ENCODE measurements at places on chromosomes 11 and 22.

GRCh38 chr22:44952863-44953746 lies 56.7 kb downstream of the PHF21B start:
- no peak for DNase-seq

- no peak for DNase-seq
Observed at GRCh38 chr22:42368379-42369249, 63.6 kb downstream of the NFAM1 start.

DNA sequence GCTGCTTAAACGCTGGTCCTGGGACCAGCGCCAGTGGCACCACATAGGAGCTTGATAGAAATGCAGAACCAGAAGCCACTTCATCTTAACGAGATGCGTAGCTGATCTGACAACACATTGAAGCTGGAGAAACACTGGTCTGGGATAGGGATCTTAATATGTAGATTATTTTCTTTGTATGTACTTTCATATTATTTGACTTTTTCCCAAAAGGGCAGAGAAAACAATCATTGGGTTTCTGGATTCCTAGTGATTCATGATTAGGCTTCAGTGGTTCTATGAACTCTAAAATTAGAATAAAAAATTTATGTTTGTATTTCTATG lies 12.3 kb downstream of the MPEG1 start:
- DNase-seq: no peak

DNA sequence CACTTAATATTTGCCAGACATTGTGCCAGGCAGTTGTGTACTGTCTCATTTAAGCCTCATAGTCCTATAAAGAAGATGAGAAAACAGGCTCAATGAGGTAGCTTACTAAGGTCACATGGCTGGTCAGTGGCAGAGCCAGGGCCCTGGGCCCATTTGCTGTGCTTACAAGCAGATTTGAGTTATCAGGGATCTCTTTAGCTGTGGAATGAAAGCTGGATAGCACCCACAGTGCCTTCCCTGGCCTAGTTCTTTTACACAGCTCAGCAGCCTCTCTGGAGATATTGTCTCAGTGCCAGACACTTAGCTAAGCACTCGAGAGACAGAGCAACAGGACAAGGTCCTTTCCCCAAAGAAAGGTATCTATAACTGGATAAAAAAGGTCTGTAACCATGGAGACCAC lies 6.1 kb downstream of the TMEM86A start:
- DNase-seq: no peak

DNA sequence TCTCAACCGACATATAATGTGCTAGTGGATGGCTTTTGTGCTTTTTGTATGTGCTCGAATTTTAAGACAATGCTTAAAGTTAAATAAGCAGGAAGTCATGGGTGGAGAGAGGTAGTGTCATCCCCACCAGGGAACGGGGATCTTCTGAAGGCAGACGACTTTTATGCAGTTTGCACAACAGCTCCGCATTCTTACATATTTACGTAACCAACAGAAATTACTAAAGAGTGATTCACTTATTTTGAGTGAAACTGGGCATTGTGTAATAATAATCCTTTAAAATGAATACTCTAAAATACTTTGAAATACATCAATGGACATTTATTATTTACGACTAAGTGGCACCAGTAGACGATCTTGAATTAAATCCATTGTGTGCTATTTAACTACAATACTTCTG lies 305.1 kb downstream of the CNTN5 start:
- no peak for DNase-seq

DNA sequence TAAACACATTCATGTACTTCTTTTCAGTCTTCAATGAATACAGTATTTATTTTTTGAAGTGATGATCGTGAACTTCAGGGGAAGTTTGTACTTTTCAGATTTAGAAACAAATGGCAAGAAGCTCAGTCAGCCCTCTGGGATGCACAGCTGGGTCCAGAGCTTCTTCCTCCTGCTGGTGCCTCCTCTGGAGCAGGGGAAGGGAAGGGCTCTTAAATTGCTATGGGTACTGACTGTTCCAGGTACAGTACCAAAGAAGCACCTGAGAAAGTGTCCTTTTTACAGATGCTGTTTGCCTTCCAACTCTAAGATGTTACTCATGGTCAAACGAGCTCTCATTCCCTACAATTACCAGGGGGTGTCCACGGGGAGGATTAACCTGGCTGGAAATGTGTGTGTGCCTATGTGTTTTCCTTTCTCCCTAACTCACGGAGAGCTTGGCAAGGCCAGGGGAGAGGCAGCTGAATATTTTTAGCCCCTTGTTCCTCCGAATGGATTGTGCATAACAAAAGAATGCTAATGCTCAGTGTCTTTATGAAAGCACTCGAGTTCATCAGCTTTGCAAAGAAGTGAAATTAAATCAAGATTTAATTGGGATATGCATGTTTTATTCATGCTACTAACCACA lies 313.7 kb upstream of the CADM1 start:
- DNase-seq: no peak

DNA sequence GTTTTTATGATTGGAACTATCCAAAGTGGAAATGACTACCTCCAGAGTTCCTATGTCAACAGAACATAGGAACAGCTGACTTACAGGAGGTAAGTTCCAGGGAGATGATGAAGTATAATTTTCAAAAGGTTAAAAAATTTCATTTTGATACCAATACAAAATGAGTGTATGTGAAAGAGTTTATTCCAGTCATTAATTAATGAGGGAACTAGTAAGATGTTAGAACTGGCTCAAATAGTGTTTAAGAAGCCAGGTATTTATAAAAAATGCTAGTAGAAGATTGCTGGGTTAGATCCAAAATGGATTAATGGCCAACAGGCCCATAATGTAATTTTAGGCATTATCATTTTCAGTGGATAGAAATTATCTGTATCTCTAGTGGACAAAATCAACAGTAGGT lies 227.7 kb upstream of the ZBED5 start:
- DNase-seq: no peak

DNA sequence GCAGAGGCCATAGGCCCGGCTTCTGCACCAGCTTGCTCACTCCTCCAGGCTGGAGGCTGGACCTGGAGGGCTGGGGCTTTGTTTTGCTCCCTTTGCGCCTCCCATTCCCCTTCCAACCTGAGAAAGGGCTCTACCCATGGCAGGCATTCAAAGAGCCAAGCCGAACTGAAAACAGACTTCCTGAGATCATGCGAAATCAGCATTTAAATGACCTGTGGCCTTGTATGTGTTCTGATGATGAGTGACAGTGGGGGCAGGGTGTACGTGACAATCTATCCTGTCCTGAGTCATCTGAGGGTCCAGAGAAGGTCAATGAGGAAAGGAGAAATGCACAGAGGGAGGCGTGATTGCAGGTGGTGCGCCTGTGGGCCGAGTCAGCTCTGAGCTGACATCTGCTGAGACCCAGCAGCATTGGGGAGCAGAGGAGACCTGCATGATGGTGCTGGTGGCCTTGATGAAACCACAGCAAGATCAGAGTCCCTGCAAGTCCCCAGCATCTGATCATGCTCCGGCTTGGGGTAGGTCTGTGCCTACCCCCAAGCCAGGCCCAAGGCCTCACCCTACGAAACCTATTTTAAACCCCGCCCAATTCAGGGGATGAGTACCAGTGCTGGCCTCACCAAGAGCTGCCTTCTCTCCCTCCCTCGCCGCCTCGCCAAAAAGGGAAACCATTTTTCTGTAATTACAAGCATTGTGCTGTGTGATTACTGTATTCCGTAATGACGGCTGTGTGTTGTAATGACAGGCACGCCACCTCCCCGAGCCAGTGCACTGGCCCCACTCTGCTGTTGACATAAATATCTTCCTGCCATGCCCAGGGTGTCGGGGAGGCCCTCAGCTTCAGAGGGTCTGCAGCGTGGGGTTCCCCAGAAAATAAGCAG lies 95.2 kb upstream of the ANO1 start:
- no peak for DNase-seq

GRCh38 chr11:19352072-19352770 lies 111.5 kb upstream of the E2F8 start:
- no peak for DNase-seq

DNA sequence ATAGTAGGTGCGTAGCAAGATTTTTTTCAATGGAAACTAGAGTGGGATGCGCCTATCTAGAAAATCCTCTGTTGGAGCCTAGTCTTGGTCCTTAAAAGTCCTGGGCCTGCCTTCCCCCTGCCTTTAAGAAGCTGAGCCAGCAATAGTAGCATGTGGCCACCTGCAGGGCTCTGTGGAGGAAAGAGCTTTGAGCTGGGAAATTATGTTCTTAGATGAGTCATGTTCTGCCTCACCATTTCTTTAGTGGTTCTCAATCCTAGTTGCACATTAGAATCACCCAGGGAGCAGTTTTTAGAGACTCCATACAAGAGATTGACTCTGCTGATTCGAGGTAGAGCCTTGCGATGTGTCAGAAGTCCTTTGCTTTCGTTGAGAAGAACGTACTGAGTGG lies 133.5 kb downstream of the COMMD9 start:
- DNase-seq: no peak
